Hair follicular keratinocyte (primary cell): ENCODE measurements at places on chromosomes 5 and 9. TPM values are rescaled to one million over a fixed set of nuclear protein-coding genes. Genes with fewer than 3 reads are reported as not detected.

TXNDC8 gene
- not detected in 2 replicates for total RNA-seq

GRPEL2 gene
- total RNA-seq: 20.2 and 24.6 TPM in 2 replicates

PIP5KL1 gene
- 10.2 and 21.9 TPM in 2 replicates for total RNA-seq

PCDHGA4 gene
- 0.08 and 0.15 TPM in 2 replicates for total RNA-seq

SPATA31A3 gene
- not detected in 2 replicates for total RNA-seq

PCDHA11 gene
- total RNA-seq: under 0.01 TPM in 1 of 2 replicates, not detected in the other

CDH10 gene
- 0.15 TPM in 1 of 2 replicates, not detected in the other for total RNA-seq

SPINK5 gene
- total RNA-seq: 0.95 and 1.6 TPM in 2 replicates

GABBR2 gene
- total RNA-seq: 0.08 TPM in 1 of 2 replicates, not detected in the other

CD72 gene
- 0.11 and 0.86 TPM in 2 replicates for total RNA-seq

SHISAL2B gene
- not detected in 2 replicates for total RNA-seq

CLIC3 gene
- 3.3 and 8.7 TPM in 2 replicates for total RNA-seq

ACOT12 gene
- total RNA-seq: not detected in 2 replicates

FBXO10 gene
- 1.6 and 1.9 TPM in 2 replicates for total RNA-seq

RPL7A gene
- total RNA-seq: 2,877 and 3,258 TPM in 2 replicates

HSPB3 gene
- total RNA-seq: not detected in 2 replicates

EGFLAM gene
- 0.31 and 1.1 TPM in 2 replicates for total RNA-seq

SLC25A48 gene
- not detected in 2 replicates for total RNA-seq

TMC1 gene
- not detected in 2 replicates for total RNA-seq

DAP gene
- 24.2 and 28.1 TPM in 2 replicates for total RNA-seq

PCDHGA11 gene
- total RNA-seq: 0.84 and 0.94 TPM in 2 replicates

JAKMIP2 gene
- total RNA-seq: 0.19 TPM in 1 of 2 replicates, not detected in the other

WNT8A gene
- not detected in 2 replicates for total RNA-seq

SHROOM1 gene
- 5.3 and 11.2 TPM in 2 replicates for total RNA-seq

HACD4 gene
- 4.7 and 9.4 TPM in 2 replicates for total RNA-seq

KCNIP1 gene
- not detected in 2 replicates for total RNA-seq

HMGXB3 gene
- 37.6 and 43.0 TPM in 2 replicates for total RNA-seq

NSA2 gene
- 79.2 and 113 TPM in 2 replicates for total RNA-seq

BTNL3 gene
- not detected in 2 replicates for total RNA-seq
